C1 segment of cervical spinal cord (tissue), 14 donors: ENCODE measurements at places on chromosomes 7 and 10.

GRCh38 chr10:69635428-69636272 is 5.6 kb downstream of the FAM241B start:
- DNase-seq = no peak

DNA sequence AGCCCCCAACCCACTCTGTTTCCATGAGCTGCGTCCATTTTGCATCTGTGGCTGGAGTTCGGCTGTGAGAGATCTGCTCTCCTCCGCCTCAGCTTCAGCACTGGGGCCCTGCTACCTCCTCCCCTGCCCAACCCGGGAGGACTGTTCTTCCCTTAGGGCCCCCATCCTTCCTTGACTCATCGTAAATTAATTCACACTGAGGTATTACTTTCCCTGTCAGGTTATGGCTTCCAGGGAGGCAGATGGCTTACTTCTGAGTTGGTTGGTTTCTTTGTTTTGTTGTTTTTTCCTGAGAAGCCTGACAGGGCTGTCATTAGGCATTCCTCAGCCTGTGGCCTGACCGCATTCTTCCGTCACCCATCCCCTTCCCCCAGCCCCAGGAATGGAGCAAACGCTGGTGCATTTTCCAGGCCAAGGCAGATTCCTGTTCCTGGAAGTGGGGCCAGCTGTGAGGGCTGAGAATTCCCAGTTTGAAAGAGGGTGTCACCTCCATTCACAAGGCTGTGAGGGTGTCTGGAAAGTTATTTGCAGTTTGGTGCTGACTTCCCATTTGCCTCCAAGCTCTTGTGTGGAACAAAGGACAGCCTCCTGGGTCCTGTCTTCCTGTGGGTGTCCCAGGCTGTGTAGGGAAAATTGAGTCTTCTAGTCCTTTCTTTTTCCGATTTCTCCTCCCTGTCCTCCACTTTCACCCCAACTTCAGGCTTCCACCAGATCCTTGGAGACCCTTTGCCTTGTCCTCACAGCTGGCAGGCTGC is 11.7 kb downstream of the CPA5 start:
- no peak for DNase-seq

- DNase-seq = no peak
Measured at GRCh38 chr7:149690688-149691446, 82.5 kb downstream of the ZNF467 start.

DNA sequence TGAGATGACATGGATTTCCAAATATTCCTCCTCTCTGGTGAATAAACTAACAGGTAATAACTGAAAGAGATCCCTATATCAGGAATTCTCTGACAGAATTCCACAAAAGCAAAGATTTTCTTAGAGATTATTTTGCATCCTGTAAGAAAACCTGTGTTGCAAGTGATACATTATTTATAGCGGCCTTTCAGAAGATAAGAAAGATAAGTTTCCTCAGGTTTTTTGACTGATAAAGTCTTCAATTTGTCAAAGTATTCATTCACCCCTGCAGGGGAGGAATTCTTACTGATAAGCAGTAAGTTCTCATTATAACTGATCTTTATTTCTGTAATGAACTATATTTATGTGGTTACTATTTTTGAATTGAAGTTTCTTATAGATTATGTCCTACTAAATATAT is 554.0 kb downstream of the ARL4A start:
- DNase-seq = no peak

- no peak for DNase-seq
Measured at GRCh38 chr10:96513305-96513697, 425 bp downstream of the TLL2 start.
